ENCODE measurements at places on chromosomes 7 and 10.

GRCh38 chr7:96786261-96786997, 76.8 kb upstream of the SEM1 start:
- H3K4me3 ChIP-seq, result no peak overlapping the region
- H3K36me3 ChIP-seq, result no peaks in the 10 kb centered on the region
- H3K4me1 ChIP-seq, result peaks cover 2% of the 10 kb centered on the region
- H3K27ac ChIP-seq, result no peak overlapping the region
- DNase-seq, result peak; percentile 62

GRCh38 chr10:23100331-23101030, 5.1 kb downstream of the MSRB2 start:
- H3K36me3 ChIP-seq, result no peaks in the 10 kb centered on the region
- no peak overlapping the region for H3K27ac ChIP-seq
- H3K4me3 ChIP-seq, result no peak overlapping the region
- peaks cover 4% of the 10 kb centered on the region for H3K4me1 ChIP-seq

GRCh38 chr10:112465299-112465883, 18.4 kb downstream of the VTI1A start:
- no peaks in the 10 kb centered on the region for H3K36me3 ChIP-seq
- H3K4me1 ChIP-seq, result no peaks in the 10 kb centered on the region
- no peak for DNase-seq
- H3K27ac ChIP-seq, result no peak overlapping the region
- no peaks in the 10 kb centered on the region for H3K27me3 ChIP-seq

DNA sequence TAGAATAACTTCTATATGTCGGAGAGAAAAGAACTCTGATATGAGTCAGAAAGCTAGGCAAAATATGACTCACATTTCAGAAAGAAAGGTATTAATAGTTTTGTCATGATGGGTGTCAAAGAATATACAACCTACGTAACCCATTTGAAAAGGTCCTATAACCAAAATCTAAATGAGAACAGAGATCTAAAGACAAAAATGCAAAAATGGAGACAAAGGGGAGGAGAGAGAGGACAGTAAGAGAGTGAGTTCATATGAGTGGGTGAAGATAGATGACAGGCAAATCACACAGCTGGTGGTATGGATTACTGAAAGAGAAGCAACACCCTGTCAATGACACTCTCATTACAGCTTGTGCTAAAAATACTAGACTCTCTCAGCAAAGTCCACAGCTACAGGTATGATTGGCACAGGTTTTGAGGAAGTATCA, 25.6 kb downstream of the ANKMY2 start:
- no peaks in the 10 kb centered on the region for H3K36me3 ChIP-seq
- H3K4me1 ChIP-seq, result peaks cover 1% of the 10 kb centered on the region
- H3K4me3 ChIP-seq, result no peak overlapping the region

GRCh38 chr10:23194966-23195845, 3.1 kb downstream of the PTF1A start:
- H3K4me3 ChIP-seq, result no peak overlapping the region
- H3K4me1 ChIP-seq, result no peaks in the 10 kb centered on the region
- H3K27me3 ChIP-seq, result peaks cover 97% of the 10 kb centered on the region
- DNase-seq, result no peak

DNA sequence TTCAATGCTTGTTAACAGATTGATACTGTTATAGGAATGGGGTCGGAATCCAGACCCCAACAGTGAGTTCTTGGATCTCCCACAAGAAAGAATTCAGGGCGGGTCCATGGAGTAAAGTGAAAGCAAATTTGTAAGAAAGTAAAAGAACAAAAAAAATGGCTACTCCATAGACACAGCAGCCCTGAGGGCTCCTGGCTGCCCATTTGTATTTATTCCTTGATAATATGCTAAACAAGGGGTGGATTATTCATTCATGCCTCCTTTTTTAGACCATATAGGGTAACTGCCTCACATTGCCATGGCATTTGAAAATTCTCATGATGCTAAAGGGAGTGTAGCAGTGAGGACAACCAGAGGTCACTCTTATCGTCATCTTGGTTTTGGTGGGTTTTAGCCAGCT, 717.2 kb upstream of the KCND2 start:
- H3K4me1 ChIP-seq, result no peaks in the 10 kb centered on the region
- no peaks in the 10 kb centered on the region for H3K27me3 ChIP-seq
- no peak for DNase-seq

- H3K27ac ChIP-seq, result no peak within 1 kb of the TSS
- H3K36me3 ChIP-seq, result no peaks in the 10 kb centered on the region
- H3K4me3 ChIP-seq, result no peak within 1 kb of the TSS
- H3K27me3 ChIP-seq, result no peaks in the 10 kb centered on the region
- peaks cover 9% of the 10 kb centered on the region for H3K4me1 ChIP-seq
Observed at GRCh38 chr7:20217193-20217948, at the start of gene MACC1. Gene MACC1, minus strand, starts transcription at chr7:20217384. Its CDS starts 55,522 bp downstream, at chr7:20161862.
